Activated CD4-positive, alpha-beta T cell treated with anti-CD3 and anti-CD28 coated beads, Interleukin-2, amount 10 ng/mL, durations not matched to agents 7 days and 5 days (primary cell): ENCODE measurements at places on chromosomes 1 and 21. TPM values are rescaled to one million over a fixed set of nuclear protein-coding genes. Genes with fewer than 3 reads are reported as not detected.

Gene TENT5C
- 13.7 TPM for total RNA-seq

Gene CD84
- 16.2 TPM for total RNA-seq

Gene SLAMF6
- 25.1 TPM for total RNA-seq

Gene C4BPA
- total RNA-seq, result not detected

Gene B3GALT2
- 1.3 TPM for total RNA-seq

Gene FCN3
- total RNA-seq, result not detected

Gene PTGER3
- total RNA-seq, result 0.15 TPM

Gene RGS7
- total RNA-seq, result not detected

GRCh38 chr1:109483672-109484518 lies at the start of gene ATXN7L2:
Gene ATXN7L2, plus strand, starts transcription at chr1:109483905. Its CDS starts 49 bp downstream, at chr1:109483954.
- peaks cover 16% of the 10 kb centered on the region for H3K27me3 ChIP-seq
- peak; percentile 93 for DNase-seq
- H3K27ac ChIP-seq, result peak within 1 kb of the TSS; percentile 94
- H3K4me3 ChIP-seq, result peak within 1 kb of the TSS; percentile 89

DNA sequence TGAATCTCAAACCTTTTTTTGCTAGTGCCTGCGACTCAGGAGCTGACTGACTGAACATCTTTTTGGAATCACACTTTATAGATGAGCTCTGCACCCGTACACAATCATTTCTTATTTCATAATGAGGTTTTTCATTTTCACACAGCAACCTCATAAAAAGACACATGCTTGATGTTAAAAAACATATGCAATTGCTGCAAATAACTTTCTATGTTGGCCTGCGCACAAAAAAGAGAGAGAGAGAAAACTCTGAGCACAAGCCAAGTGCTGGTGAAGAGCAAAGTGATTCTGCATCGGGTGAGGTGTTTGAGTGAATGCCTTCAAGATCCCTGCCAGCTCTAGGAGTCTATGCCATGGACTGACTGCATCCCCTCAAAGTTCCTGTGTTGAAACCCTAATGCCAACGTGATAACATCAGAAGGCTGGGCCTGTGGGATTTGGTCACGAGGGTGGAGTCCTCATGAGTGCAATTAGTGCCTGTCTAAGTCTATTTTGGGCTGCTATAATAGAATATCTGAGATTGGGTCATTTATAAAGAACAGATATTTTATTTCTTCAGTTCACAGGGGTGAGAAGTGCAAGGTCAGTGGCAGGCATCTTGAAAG lies 36.6 kb downstream of the C1orf87 start:
- H3K36me3 ChIP-seq, result no peaks in the 10 kb centered on the region
- DNase-seq, result no peak
- H3K4me1 ChIP-seq, result no peaks in the 10 kb centered on the region
- no peaks in the 10 kb centered on the region for H3K27me3 ChIP-seq
- H3K27ac ChIP-seq, result no peak overlapping the region

DNA sequence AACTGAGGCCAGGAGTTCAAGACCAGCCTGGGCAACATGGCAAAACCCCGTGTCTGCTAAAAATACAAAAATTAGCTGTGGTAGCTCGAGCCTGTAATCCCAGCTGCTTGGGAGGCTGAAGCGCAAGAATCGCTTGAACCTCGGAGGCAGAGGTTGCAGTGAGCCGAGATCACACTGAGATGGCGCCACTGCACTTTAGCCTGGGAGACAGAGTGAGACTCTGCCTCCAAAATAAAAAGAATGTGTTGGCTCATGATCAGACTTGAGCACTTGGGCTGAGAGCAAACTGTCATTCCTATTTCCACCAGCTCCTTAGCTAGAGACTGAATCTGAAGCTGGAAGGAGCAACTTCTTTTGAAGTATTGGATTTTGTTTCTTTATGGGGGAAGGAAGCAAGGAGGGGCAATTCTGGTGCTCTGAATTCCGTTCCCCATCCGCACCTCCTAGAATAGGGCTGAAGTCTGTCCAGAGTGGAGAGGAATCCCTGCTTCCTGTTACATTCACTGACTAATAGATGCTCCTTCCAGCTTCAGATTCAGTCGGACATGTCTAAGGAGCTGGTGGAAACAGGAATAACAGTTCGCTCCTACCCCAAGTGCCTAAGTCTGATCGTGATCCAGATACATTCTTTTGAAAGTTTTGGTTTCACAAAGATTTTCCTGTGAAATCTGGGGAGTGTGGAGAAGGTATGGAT lies 3.8 kb downstream of the ZNF672 start:
- no peak overlapping the region for H3K27ac ChIP-seq
- peaks cover 24% of the 10 kb centered on the region for H3K4me1 ChIP-seq
- DNase-seq, result peak; percentile 60
- no peak overlapping the region for H3K4me3 ChIP-seq

DNA sequence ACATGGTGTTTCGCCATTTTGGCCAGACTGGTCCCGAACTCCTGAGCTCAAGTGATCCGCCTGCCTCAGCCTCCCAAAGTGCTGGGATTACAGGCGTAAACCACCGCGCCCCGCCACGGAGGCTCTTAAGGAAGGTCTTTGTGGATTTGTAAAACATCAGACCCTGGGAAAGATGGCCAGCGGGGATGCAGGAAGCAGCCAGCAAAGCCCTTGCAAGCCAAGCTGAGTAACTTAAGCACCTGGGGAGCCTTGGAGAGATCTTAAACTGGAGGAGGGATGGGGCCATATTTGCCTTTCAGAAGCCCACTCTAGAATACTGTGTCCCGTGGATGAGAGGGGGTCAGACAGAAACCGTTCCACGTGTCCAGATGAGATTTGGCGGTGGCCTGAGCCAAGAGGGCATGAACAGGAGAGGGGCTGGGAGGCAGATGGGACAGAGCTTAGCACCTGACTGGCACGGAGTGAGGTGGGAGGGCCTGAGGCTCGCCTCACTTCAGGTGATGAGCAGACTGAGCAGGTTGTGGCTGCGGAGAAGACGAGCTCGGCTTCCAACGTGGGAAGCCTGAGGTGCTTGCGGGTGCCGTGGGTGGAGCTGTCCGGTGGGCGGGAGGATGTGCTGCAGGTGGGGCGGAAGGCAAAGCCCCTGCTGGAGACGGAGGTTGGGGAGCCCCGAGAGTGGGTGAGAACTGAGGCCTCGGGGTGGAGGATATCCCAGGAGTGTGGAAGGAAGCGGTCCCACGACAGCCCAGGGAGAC lies 11.7 kb downstream of the C1orf216 start:
- peaks cover 14% of the 10 kb centered on the region for H3K4me1 ChIP-seq
- DNase-seq, result peak; percentile 19

GRCh38 chr21:36047139-36047538 lies 13.2 kb downstream of the SETD4 start:
- DNase-seq, result no peak
- no peaks in the 10 kb centered on the region for H3K27me3 ChIP-seq
- H3K27ac ChIP-seq, result no peak overlapping the region
- H3K4me3 ChIP-seq, result no peak overlapping the region
- peaks cover 64% of the 10 kb centered on the region for H3K36me3 ChIP-seq

- H3K27ac ChIP-seq, result no peak overlapping the region
- no peak overlapping the region for H3K4me3 ChIP-seq
- H3K4me1 ChIP-seq, result no peaks in the 10 kb centered on the region
- peaks cover 27% of the 10 kb centered on the region for H3K27me3 ChIP-seq
- DNase-seq, result no peak
Observed at GRCh38 chr1:29812408-29813135, 576.2 kb downstream of the PTPRU start.

DNA sequence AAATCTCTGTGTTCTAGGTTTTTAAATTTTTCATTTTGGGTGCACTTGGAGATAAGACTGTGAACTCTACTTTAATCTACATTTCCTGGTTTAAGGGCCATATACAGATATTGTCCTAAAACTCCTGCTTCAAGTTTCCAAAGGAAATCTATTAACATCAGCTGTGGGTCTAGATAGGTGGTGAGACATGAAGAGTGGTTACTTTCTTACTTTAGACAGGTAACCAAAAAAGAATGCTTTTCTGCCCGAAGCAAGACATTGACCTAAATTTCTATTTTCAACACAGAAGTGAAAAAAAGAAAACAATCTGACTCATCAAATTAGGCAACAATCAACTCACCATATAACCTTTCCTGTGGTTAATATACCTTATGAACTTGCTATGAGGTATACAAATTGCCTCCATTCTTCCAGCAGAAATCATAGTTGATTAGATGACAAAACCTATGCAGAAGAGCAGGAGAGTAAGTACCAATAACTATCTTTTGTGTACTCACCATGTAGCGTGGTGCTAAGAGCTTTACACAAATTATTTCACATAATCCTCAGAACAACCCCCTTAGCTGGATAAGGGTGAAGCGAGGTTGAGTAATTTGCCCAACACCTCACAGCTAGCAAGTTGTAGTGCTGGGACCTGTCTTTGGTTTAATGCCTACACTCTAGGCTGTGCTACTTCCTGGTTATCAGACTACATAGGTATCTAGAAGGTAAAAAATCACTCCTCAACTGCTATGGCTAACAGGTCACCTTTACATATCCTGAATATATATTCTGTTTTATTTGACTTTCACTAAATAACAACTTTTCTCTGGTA lies 23.4 kb upstream of the PTPN14 start:
- DNase-seq, result no peak
- H3K27me3 ChIP-seq, result no peaks in the 10 kb centered on the region
- H3K4me3 ChIP-seq, result no peak overlapping the region
- H3K4me1 ChIP-seq, result no peaks in the 10 kb centered on the region
- no peak overlapping the region for H3K27ac ChIP-seq

DNA sequence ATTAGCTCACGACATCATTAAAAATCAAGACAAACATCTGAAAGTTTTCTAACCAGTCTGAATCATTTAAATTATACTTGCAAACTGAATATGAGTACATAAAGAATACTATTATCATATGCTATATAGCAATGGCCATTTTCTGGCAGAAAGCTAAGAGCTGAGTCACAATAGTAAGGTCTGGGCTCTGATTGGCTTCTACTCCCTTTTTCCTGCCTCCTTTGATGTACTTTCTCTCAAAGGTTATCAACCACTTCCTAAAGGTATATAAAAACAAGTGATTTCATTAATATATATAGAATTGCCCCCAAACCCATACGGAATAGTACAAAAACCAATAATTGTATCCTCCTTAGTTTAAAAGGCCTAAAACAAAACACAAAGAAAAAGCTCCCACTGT lies 7.0 kb downstream of the KCNA3 start:
- peaks cover 39% of the 10 kb centered on the region for H3K4me1 ChIP-seq
- H3K27me3 ChIP-seq, result no peaks in the 10 kb centered on the region
- peak overlapping the region; percentile 84 for H3K27ac ChIP-seq

DNA sequence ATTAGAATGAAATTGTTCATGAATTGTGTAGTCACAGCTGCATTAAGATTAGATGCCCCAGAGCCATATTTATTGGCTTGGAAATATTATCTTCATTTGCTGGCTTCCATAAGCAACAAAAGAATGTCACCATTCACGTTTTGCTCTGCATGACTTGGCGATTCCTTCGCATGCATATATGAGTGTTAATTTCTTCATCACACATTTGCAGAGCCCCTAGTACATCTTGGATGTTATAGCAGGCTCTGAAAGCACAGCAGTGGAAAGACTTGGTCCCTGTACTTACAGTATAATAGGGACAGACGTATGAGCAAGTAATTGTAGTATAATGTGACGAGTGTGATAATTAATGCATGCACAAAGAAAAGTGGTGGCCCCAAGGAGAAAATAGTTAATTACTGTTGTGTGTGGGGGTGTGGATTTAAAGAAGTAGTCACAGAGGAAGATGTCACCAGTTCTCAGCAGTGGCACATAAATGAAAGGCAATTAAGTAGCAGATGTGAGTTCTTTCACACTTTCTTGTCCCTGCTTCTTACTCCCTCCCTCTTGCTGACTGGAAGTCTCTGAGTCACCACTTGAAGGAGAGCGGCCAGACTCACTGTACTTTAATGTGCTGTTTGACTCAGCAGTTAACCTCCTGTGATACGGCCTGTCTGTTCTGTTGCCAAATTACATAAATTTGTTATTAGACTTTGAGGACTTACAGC lies 21.0 kb downstream of the S100A10 start:
- H3K4me1 ChIP-seq, result peaks cover 25% of the 10 kb centered on the region
- peaks cover 5% of the 10 kb centered on the region for H3K27me3 ChIP-seq
- H3K36me3 ChIP-seq, result peaks cover 2% of the 10 kb centered on the region
- no peak for DNase-seq
- H3K4me3 ChIP-seq, result no peak overlapping the region

DNA sequence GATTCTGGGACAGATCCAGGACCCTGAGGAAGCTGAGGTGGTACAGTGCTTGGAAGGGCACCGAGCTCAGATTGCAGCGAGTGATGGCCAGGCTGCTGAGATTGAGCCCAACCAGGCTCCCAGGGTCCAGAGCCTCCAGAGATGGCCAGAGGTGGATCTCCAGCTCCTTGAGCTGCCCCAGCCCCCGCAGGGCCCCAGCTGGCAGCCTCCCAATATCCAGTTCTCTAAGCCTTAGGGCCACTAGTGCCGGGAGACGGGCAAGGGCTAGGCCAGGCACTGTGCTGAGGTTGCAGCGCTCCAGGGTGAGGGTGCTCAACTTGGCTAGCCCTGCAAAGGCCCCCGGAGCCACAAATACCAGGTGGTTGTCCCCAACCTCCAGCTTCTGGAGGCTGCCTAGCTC lies 3.4 kb downstream of the LINGO4 start:
- no peak for DNase-seq
- H3K27me3 ChIP-seq, result no peaks in the 10 kb centered on the region
- H3K4me1 ChIP-seq, result peaks cover 9% of the 10 kb centered on the region
- no peak overlapping the region for H3K27ac ChIP-seq

- H3K27ac ChIP-seq, result peak overlapping the region; percentile 67
- H3K4me3 ChIP-seq, result no peak overlapping the region
- DNase-seq, result peak; percentile 7
- H3K27me3 ChIP-seq, result no peaks in the 10 kb centered on the region
Observed at GRCh38 chr1:92411511-92411910, 75.2 kb downstream of the GFI1 start.

DNA sequence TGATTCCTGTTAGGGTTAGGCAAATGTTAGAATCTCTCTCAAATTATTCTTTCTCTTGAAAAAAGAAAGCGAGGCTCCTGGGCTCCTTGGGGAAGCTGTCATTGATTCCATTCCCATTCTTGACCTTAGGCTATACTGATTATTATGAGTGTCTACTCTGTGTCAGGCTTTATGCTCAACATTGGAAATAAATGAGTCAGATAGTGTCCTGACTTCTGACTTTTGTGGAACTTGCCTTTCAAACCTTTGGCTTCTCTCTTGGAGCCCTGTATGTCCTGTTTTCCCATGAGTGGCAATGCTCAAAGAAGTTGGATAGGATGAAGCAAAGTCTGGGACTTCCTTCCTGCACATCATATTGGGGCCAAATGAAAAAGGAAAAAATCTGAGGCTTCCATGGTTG lies 11.6 kb downstream of the AGO1 start:
- no peak for DNase-seq
- no peaks in the 10 kb centered on the region for H3K27me3 ChIP-seq

DNA sequence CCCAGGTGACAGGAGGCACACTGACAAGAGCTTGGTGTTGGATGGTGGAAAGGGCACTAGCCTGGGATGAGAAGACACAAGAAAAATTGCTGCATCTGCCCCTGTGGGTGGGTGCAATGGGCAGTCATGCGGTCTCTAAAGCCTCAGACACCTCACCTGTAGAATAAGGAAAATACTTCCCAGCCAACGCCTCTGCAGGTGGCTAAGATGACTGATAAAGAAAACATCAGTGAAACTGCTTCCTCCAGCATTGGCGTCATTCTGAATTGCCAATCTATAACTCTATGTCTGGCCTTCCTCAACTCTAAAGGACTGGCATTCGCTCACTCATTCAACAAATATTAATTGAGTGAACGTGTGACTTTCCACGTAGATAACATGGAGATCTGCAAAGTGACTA lies 100.4 kb upstream of the F3 start:
- no peak overlapping the region for H3K27ac ChIP-seq
- H3K27me3 ChIP-seq, result no peaks in the 10 kb centered on the region
- H3K4me3 ChIP-seq, result no peak overlapping the region
- no peaks in the 10 kb centered on the region for H3K4me1 ChIP-seq

- H3K36me3 ChIP-seq, result no peaks in the 10 kb centered on the region
- H3K4me3 ChIP-seq, result no peak overlapping the region
- H3K27ac ChIP-seq, result no peak overlapping the region
- no peaks in the 10 kb centered on the region for H3K4me1 ChIP-seq
- H3K27me3 ChIP-seq, result peaks cover 1% of the 10 kb centered on the region
Observed at GRCh38 chr1:218224101-218224500, 61.0 kb upstream of the RRP15 start.
